Activated T-cell treated with anti-CD3 and anti-CD28 coated beads, Interleukin-2, amount 50 U/mL, for 1 hour (primary cell): ENCODE measurements at places on chromosomes 12 and 14.

GRCh38 chr14:45990252-45990651, 661.3 kb downstream of the RPL10L start:
- DNase-seq, result no peak

DNA sequence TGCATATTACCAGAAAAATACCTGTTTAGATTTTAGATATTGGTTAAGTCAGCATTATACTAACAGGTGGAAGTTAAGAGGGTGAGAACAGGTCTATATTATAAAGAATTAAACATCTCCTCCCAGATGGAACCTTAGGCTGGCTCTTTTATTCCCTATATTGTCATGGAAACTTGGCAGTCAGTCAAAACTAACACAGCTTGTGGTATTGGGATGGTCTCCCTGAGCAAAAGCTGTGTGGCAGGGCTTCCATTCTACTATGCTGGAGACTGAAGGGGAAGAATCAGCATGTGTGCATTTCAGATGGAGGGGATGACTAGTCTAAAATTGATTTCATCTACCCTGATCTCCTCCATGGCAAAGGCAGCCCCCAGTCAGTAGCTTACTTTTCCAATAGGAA, 66.7 kb downstream of the SMOC1 start:
- no peak for DNase-seq

- no peak for DNase-seq
Measured at GRCh38 chr14:69086537-69086936, 66.4 kb downstream of the DCAF5 start.

DNA sequence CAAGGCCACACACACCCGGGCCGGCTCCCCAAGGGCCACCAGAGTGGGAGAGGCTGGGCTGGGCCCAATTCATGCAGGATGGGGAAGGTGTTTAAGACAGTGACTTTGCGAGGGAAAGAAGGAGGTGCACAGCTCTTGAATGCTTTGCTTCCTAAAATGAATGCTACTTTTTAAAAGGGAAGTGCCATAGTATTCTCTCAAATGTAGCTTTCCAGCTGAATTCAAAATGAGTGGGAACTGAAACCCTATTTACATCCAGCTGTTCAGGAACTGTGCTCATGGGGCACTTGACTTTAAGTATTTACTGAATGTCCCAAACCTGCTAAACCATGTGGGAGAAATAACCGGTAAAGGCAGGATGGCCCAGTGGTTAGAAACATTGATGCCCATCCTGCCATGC, 7.6 kb downstream of the ITPK1 start:
- no peak for DNase-seq

- no peak for DNase-seq
Measured at GRCh38 chr14:73748858-73749357, 34.7 kb upstream of the PNMA1 start.
